MG63 (cell line): ENCODE measurements at places on chromosomes 6 and 20.
A peak's percentile ranks its signal among the peaks of the same experiment; 100 is the strongest.

GRCh38 chr6:129133770-129134192 lies 250.8 kb downstream of the LAMA2 start:
- DNase-seq: peak; percentile 24

DNA sequence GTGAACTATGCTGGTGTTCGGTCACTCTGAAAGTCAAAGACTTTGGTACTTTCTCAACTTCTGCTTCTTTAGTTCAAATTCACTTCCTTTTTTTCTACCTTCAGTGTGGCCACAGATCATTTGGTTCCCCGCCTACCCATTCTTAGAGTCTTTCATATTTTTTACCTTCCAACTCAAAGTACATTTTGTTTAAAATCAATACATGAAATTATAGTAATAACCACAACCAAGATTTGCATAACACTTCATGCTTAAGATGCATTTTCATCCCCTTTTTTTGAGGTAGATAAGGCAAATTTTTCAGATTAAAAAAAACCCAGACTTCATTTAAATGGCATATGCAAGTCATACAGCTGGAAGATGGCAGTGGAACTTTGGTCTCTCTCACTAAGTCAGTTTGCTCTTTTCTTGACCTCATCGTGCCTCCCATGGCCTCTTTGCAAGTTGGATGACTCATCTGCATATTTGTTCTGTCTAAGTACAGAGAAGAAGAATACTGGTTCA lies 11.9 kb upstream of the CNR1 start:
- peak; percentile 30 for DNase-seq

DNA sequence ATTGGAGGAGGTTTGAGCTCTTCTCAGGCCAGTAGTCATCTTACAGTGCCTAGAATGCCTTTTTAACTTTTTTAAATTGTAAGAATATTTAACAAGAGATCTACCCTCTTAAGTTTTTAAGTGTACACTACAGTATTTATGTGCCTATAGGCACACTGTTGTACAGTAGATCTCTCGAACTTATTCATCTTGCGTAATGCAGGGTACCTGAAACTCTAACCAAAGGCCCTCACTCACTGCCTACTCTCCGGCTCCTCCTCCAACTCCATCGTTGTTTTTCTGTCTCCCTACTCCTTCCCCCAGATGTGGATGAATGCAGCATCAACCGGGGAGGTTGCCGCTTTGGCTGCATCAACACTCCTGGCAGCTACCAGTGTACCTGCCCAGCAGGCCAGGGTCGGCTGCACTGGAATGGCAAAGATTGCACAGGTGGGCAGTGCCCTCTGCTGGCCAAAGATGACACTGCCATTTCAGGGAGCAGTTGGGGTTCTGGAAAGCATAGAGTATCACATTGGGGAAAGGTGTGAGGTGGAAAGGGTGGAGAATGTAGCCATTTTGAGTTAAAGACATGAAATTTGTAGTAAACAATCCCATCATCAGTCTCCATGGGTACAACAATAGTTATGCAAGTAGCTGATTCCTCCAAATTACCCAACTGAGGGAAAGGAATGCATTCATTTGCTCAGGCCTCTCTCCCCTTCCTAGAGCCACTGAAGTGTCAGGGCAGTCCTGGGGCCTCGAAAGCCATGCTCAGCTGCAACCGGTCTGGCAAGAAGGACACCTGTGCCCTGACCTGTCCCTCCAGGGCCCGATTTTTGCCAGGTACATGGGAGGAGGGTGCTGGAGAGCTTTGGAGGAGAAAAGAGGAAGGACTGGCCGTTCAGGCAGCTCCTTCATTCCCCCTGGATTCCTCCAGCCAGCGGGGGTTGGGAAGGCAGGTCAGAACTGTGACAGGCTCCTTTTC lies 18.4 kb upstream of the ZNF76 start:
- DNase-seq: peak; percentile 80

- peak; percentile 70 for DNase-seq
Measured at GRCh38 chr20:59751075-59751711, 146.9 kb downstream of the PHACTR3 start.

- DNase-seq: no peak
Measured at GRCh38 chr20:19692685-19693119, 65.4 kb upstream of the RIN2 start.
